Neural progenitor cell (in vitro differentiated cells): ENCODE measurements at places on chromosomes 7 and 10.

- H3K36me3 ChIP-seq: no peaks in the 10 kb centered on the region
- H3K27me3 ChIP-seq: no peaks in the 10 kb centered on the region
- H3K4me3 ChIP-seq: no peak overlapping the region
- H3K4me1 ChIP-seq: no peaks in the 10 kb centered on the region
These were observed 23.3 kb upstream of the CSGALNACT2 start for GRCh38 chr10:43114743-43115611.

- H3K36me3 ChIP-seq: no peaks in the 10 kb centered on the region
- no peaks in the 10 kb centered on the region for H3K27me3 ChIP-seq
- no peak overlapping the region for H3K4me3 ChIP-seq
- no peaks in the 10 kb centered on the region for H3K4me1 ChIP-seq
- no peak for DNase-seq
These were observed 28.2 kb downstream of the TAS2R41 start for GRCh38 chr7:143505838-143506237.

- H3K27ac ChIP-seq: no peak overlapping the region
- no peaks in the 10 kb centered on the region for H3K4me1 ChIP-seq
- no peaks in the 10 kb centered on the region for H3K27me3 ChIP-seq
- H3K36me3 ChIP-seq: no peaks in the 10 kb centered on the region
- no peak for DNase-seq
These were observed 87.4 kb downstream of the CELF2 start for GRCh38 chr10:11104772-11105675.

GRCh38 chr10:120457431-120458172 is 575 bp downstream of the PLPP4 start:
- peak; percentile 32 for DNase-seq
- no peak overlapping the region for H3K27ac ChIP-seq
- H3K4me1 ChIP-seq: peaks cover 10% of the 10 kb centered on the region
- peak overlapping the region; percentile 56 for H3K4me3 ChIP-seq
- peaks cover 83% of the 10 kb centered on the region for H3K27me3 ChIP-seq

DNA sequence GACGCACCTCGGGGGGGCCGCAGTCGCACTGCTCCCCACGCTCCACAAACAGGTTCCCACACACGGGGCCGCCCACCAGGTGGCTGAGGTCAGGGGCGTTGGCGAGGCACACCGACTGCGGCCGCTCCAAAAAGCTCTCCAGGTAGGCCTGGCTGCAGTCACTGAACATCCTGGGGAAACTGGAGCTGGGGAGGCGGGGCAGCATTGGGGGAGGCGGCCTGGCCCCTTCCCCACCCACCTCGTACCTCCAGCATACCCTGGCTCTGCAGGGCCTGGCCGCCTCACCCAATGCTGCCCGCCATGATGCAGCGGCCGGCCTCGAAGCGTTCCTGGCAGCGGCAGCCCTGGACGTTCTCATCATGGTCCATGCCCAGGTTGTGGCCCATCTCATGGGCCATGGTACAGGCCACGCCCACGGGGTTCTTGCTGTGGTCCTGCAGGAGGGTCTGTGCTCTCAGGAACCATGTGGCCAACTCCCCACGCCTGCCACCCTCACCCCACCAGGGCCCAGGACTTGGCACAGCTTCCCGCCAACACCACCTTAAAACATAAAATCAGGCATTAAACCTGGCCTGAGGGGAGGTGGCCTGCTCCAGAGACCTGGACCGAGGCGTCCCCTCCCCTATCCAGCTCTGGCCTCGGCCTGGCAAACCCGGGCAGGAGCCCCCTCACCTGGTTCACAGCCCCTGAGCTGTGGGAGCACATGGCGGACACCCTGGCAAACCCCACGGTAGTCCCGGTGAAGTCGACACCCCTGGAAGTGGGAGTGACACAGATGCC is 5.0 kb downstream of the ADAM8 start:
- H3K36me3 ChIP-seq: no peaks in the 10 kb centered on the region
- DNase-seq: no peak
- H3K4me3 ChIP-seq: no peak overlapping the region
- peaks cover 18% of the 10 kb centered on the region for H3K4me1 ChIP-seq
- H3K27me3 ChIP-seq: peaks cover 17% of the 10 kb centered on the region

GRCh38 chr10:17871036-17871435 is 61.9 kb downstream of the MRC1 start:
- DNase-seq: no peak
- peaks cover 7% of the 10 kb centered on the region for H3K4me1 ChIP-seq
- H3K27ac ChIP-seq: no peak overlapping the region
- no peaks in the 10 kb centered on the region for H3K36me3 ChIP-seq

GRCh38 chr7:542713-543500 is 23.3 kb upstream of the PDGFA start:
- peaks cover 8% of the 10 kb centered on the region for H3K4me1 ChIP-seq
- no peak overlapping the region for H3K27ac ChIP-seq
- H3K27me3 ChIP-seq: no peaks in the 10 kb centered on the region
- peak; percentile 59 for DNase-seq

- no peaks in the 10 kb centered on the region for H3K36me3 ChIP-seq
- H3K27ac ChIP-seq: no peak overlapping the region
- H3K27me3 ChIP-seq: no peaks in the 10 kb centered on the region
- H3K4me1 ChIP-seq: peaks cover 14% of the 10 kb centered on the region
- no peak for DNase-seq
These were observed 96.5 kb downstream of the CACNB2 start for GRCh38 chr10:18236756-18237155.

DNA sequence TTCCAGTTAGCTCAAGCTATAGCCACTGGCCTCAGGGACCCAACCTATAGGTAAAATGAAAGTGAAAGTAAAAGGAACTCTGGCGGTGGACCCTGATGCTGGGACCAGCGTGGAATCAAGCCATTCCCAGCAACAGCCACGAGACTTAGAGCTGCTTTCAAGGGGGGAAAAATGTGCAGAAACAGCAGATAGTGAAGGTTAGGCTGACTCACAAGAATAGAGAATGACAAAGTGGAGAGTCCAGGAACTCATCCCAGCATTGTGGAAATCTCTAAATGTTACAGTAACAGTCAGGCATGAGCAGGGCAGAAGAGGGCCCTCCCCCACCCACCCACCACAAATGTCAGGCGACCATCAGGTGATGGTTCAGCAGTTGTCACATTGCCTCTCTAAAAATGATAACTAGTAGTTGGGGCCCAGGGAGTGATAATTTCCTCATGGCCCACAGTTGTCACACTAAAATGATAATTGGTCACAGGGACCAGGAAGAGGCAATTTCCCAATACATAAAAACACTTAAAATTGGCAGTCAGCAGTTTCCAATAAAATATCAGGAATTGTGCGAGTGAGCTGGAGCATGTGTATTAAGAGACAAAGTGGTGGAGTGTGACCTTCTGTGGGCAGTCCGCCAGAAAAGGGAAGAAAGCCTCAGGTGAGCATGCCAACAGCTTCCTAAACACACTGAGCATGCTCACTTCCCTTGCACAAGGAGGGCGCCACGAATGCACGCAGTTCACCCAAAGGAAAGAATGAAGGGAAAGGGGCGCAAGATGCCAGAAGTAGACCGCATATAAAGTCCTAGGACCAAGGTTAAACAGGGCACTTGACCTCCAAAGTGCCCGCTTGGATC is 129.8 kb upstream of the PPP1R3A start:
- no peaks in the 10 kb centered on the region for H3K27me3 ChIP-seq
- no peak for DNase-seq
- no peak overlapping the region for H3K4me3 ChIP-seq
- no peak overlapping the region for H3K27ac ChIP-seq

DNA sequence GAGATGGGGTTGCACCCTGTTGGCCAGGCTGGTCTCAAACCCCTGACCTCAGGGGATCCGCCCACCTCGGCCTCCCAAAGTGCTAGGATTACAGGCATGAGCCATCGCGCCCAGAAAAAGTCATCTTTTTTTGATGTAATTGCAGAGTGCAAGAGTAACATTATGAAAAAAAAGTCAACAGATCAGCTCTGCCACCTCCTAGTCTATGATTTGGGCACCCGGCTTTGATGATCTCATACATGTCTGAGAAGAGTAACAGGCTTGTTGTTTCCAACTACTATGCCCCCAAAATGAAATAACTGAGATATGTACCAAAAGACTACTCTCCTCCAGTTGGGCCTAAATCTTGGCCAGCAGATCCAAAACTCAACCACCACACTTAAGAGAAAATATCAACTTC is 40.8 kb downstream of the VOPP1 start:
- H3K4me1 ChIP-seq: peaks cover 14% of the 10 kb centered on the region
- no peak overlapping the region for H3K4me3 ChIP-seq
- no peaks in the 10 kb centered on the region for H3K27me3 ChIP-seq
- no peak overlapping the region for H3K27ac ChIP-seq

- DNase-seq: no peak
- H3K36me3 ChIP-seq: no peaks in the 10 kb centered on the region
- H3K27ac ChIP-seq: no peak overlapping the region
- H3K27me3 ChIP-seq: no peaks in the 10 kb centered on the region
These were observed 821.7 kb downstream of the GATA3 start for GRCh38 chr10:8876171-8876570.

DNA sequence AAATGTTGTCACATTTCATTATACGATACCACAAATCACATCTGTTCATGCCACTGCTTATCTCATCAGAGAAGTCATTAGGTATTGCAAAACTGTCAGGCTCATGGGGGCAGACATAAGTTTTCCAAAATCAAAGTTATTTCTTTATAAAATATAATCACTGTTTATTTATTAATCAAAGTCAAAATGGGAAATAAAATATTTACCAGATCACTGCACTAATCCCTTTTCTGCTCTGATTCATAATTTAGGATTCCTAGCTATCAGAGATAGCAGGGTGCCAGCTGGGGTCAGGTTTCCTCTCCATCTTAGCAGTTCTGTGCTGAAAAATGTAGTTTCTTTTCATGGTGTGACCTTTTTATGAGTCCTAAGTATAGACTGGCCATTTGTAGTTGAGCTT is 117.7 kb upstream of the LANCL2 start:
- no peaks in the 10 kb centered on the region for H3K36me3 ChIP-seq
- H3K27me3 ChIP-seq: peaks cover 5% of the 10 kb centered on the region

DNA sequence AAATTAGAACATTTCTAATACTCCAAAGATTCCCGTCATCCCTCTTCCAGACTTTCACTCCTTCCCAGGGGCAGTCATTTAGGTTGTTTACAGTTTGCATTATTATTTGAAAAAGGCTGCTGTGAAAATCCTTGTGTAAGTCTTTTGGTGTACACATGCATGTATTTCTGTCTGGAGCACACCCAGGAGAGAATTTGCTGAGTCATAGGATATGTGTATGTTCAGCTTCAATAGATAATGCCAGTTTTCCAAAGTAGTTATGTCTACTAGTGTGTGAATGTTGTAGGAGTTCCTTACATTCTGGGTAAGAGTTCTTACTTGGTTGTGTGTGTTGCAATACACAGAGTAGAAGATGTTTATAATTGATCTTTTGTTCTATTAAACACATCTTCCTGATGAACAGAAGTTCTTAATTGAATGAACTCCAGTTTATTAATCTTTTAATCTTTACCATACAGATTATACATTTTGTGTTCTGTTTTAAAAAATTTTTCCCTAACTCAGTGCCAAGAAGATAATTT is 25.3 kb downstream of the CROT start:
- H3K4me3 ChIP-seq: no peak overlapping the region
- no peak overlapping the region for H3K27ac ChIP-seq
- H3K4me1 ChIP-seq: no peaks in the 10 kb centered on the region

GRCh38 chr7:45253368-45253767 is 95.8 kb downstream of the RAMP3 start:
- H3K4me3 ChIP-seq: no peak overlapping the region
- no peaks in the 10 kb centered on the region for H3K36me3 ChIP-seq
- no peak overlapping the region for H3K27ac ChIP-seq
- no peaks in the 10 kb centered on the region for H3K4me1 ChIP-seq

GRCh38 chr7:133733401-133733800 is 393.7 kb upstream of the LRGUK start:
- no peak overlapping the region for H3K4me3 ChIP-seq
- H3K27me3 ChIP-seq: no peaks in the 10 kb centered on the region
- no peak overlapping the region for H3K27ac ChIP-seq
- H3K4me1 ChIP-seq: no peaks in the 10 kb centered on the region
- DNase-seq: no peak

DNA sequence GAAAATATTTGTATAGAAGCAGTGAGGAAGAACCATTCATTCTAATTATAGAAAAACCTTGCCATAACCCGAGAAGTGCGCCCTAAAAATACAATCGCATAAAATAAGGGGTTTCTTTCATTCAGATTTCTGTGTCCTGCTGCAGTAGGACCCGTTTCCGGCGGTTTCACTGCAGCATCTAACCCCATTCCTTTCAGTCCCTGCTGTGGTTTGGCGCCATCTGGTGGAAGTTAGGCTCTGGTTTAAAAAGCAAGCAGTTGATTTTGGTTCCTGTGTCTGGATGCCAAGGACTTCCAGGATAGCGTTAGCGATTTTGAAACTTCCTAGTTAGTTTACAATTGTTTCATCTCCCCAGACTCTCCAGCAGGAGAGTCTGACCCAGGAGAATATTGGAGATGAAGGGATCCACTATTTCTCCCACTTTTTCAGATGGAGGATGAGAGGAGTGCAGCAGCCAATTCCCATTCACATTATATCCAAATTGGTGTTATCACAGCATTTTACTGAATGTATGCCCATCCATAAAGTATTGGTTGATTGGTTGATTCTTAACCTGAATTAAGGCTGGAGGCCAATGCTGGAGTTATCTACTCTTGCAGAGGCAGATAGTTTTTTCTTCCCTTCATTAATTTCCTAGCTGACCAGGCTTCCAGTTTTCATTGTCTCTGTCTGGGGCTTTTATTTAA is 128.8 kb upstream of the CACNA2D1 start:
- H3K36me3 ChIP-seq: no peaks in the 10 kb centered on the region
- H3K4me3 ChIP-seq: no peak overlapping the region
- peaks cover 5% of the 10 kb centered on the region for H3K4me1 ChIP-seq
- H3K27me3 ChIP-seq: no peaks in the 10 kb centered on the region
- no peak overlapping the region for H3K27ac ChIP-seq

- no peaks in the 10 kb centered on the region for H3K36me3 ChIP-seq
- no peak overlapping the region for H3K27ac ChIP-seq
- H3K27me3 ChIP-seq: no peaks in the 10 kb centered on the region
- H3K4me3 ChIP-seq: no peak overlapping the region
- DNase-seq: no peak
These were observed 188.1 kb downstream of the SDHAF3 start for GRCh38 chr7:97305589-97305988.

- H3K4me3 ChIP-seq: no peak overlapping the region
- H3K4me1 ChIP-seq: no peaks in the 10 kb centered on the region
- H3K36me3 ChIP-seq: no peaks in the 10 kb centered on the region
- DNase-seq: no peak
- H3K27me3 ChIP-seq: no peaks in the 10 kb centered on the region
- no peak overlapping the region for H3K27ac ChIP-seq
These were observed 293.6 kb upstream of the ZNF32 start for GRCh38 chr10:43942096-43942850.

DNA sequence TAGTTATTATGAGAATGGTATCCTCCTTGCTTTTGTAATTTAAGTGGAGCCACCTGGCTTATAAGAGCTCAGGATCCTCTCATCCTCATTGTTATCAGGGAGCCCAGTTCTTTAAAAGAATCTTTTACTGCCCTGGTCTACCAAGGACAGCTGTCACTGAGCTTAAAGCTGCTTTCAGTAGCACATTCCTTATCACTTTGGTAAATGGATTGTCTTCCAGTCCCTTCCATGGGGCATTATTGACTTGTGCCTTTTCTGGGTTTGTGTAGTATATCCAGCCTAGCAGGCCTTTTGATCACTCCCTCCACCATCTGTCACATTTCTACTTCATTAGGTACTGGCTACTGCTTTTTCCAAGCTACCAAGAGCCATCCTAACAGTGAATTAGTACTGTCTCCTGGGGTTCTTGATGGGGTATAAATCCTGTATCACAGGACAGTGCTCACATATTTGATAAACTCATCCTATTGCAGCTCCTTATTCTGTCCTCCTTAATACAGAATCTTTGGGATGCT is 208.9 kb downstream of the TMEM26 start:
- H3K27ac ChIP-seq: no peak overlapping the region
- peak; percentile 2 for DNase-seq
- H3K4me1 ChIP-seq: no peaks in the 10 kb centered on the region
- H3K27me3 ChIP-seq: no peaks in the 10 kb centered on the region
- no peak overlapping the region for H3K4me3 ChIP-seq
- H3K36me3 ChIP-seq: no peaks in the 10 kb centered on the region
